ENCODE measurements at places on chromosomes 16 and 17.
A peak's percentile ranks its signal among the peaks of the same experiment; 100 is the strongest.

DNA sequence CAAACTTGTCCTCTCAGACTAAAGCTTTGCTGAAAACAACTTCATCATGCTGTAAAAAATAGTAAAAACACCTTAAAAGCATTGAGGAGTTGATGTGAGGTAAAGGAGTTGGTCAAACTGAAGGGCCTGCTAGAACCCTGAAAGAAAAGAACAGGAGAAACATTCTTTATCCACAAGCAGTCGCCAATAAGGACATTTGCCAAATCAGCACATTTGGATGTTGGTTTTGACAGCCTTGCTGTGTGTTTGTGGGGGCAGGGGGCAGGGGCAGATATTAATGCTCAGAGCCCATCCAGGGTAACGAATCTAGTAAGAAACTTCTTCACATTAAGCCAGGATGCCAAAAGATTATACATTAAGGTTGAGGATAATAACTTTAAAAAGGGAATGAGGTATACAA, 399.9 kb upstream of the ZFHX3 start:
- no peak for DNase-seq

GRCh38 chr17:28509789-28510188, 3.6 kb downstream of the FOXN1 start:
- no peak for DNase-seq

- peak; percentile 69 for DNase-seq
Observed at GRCh38 chr16:14344292-14344691, 273.2 kb downstream of the MRTFB start.

DNA sequence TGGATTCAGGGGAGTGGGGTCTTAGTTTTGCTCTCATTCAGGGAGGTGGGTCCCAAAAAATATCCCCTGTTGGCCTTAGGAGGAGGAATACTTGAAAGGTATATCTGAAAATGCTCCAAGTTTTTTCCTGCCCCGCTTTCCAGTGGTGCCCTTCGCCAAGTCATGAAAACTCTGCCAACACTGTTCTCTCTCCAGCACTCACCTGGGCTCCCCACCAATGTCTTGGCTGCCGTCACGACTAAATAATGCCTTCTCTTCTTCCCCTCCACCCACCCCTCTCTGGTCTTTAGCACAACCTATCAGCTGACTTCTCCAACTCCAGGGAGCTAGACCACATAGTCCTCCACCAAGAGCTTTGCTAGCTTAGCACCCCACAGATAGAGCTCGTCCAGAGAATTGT, 30.6 kb downstream of the ZFHX3 start:
- no peak for DNase-seq

DNA sequence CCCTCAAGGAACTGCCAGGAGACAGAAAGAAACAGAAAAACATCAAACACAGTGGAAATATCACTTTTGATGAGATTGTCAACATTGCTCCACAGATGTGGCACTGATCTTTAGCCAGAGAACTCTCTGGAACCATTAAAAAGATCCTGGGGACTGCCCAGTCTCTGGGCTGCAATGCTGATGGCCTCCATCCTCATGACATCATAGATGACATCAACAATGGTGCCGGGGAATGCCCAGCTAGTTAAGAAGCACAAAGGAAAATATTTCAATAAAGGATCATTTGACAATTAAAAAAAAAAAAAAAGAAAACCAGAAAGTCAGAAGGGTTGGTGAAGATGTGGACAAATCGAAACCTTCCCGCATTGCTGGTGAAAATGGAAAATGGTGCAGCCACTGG, 14.9 kb upstream of the CHMP6 start:
- no peak for DNase-seq

DNA sequence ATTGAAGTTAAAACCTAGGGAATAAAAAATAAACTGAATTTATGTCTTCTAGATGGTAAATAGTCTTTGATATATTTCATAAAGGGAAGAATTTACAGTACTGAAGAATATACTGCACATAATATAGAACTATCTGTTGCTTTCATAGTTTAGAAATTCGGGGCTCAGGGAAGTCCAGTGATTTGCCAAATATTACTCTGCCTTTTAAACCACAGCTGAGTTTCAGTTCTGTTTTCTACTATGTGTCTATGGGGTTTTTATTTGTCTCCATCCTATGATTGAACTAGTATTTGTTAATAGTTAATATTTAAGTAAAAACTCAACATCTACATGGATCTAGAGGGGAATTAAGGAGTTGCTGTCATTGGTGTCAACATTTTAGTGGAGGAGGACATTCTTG, 715.0 kb upstream of the CDH8 start:
- DNase-seq = no peak

GRCh38 chr17:68598074-68598473, 3.1 kb downstream of the FAM20A start:
- DNase-seq = no peak

- DNase-seq = no peak
Observed at GRCh38 chr16:1164975-1165374, 12.1 kb downstream of the CACNA1H start.

DNA sequence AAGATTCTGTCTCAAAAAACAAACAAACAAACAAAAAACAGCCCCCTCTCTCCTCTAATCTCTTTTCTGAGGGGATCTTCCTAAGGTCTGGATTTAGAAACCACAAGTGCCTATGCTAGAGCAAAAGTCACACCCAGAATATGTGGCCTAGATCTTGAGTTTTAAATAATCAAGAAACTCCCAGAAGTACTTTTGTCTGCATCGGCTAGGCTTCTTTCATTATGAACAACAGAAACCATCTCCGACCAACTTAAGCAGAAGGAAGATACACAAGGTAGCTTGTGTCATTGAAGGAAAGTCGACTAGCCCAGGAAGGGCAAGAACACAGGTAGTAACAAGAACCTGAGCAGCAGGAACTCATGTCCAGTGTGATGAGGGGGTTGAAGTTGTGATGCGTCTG, 73.9 kb upstream of the KIFC3 start:
- no peak for DNase-seq

DNA sequence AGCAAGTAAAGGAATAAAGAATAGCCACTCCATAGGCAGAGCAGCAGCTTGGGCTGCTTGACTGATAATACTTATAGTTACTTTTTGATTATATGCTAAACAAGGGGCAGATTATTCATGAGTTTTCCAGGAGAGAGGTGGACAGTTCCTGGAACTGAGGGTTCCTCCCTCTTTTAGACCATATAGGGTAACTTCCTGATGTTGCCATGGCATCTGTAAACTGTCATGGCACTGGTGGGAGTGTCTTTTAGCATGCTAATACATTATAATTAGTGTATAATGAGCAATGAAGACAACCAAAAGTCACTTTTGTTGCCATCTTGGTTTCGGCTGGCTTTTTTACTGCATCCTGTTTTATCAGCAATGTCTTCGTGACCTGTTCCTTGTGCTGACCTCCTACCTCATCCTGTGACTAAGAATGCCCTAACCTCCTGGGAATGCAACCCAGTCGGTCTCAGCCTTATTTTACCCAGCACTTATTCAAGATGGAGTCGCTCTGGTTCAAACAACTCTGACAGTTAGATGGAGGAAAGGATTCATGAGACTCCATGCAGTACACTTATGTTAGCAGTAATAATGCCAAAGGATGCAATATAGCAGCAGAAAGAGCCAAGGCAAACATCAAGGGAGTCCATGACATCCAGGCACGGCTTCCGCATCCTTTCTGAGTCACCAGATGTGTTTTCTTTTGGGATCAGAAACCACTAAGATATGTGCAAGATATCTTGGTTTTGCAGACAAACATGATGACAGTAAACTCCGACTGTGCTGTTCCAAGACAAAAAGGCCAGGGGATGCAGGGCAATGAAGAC, 55.8 kb upstream of the B4GALNT2 start:
- no peak for DNase-seq

GRCh38 chr17:17401271-17401781, 75.5 kb upstream of the MED9 start:
- peak; percentile 50 for DNase-seq

GRCh38 chr17:74712756-74713155, at the start of gene CD300LF:
Gene CD300LF, minus strand, starts transcription at chr17:74712923. Its CDS starts 57 bp downstream, at chr17:74712866.
- DNase-seq = no peak

DNA sequence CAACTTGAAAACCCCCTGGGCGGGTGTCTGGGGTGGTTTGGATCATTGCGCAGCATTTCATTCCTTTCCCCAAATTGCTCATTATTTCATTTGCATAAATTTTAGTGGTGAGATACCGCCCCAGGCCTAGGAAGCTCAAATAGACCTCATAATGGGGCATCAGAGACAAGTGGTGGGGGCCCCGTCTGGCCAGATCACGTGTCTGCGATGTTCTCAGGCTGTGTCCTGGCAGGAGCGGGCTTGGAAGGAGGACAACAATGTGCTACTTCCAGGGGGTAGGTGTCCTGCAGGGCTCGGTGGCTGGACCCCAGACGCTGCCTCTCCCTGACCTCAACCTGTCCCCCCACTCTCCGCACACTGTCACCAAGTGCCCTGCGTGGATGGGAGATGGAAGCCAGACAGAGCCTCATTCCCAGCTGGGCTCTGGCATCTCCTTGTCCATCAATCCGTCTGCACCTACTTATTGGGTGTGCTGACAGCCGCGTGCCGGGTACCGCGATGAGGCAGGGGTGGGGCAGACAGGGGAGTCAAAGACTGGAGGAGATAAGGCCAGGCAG, 116.9 kb downstream of the NTN1 start:
- no peak for DNase-seq

- peak; percentile 90 for DNase-seq
Observed at GRCh38 chr17:59105852-59106462, 723 bp downstream of the TRIM37 start.

DNA sequence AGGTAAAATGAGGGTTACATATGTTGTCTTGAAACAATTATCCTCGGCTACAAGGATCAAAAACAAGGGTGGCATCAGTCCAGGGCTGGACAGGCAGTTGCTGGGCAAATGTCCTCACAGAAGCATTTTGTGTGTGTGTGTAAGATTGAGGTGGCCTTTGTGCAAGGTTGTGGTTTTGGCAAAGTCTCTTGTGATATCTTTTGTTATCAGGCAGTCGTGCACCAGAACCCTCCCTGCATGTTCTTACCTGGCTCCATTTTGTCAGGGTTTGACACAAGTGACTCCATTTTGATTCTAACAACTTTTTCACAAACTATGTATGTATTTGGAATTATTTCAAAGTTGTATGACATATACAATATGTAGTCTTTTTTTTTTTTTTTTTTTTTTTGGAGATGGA, 20.0 kb downstream of the CHAD start:
- DNase-seq = no peak

GRCh38 chr16:18983565-18984434, at the start of gene TMC7:
Gene TMC7, plus strand, starts transcription at chr16:18983934. Its CDS starts 130 bp downstream, at chr16:18984064.
- peak; percentile 95 for DNase-seq

GRCh38 chr16:65227150-65227835, 105.4 kb upstream of the CDH11 start:
- no peak for DNase-seq

DNA sequence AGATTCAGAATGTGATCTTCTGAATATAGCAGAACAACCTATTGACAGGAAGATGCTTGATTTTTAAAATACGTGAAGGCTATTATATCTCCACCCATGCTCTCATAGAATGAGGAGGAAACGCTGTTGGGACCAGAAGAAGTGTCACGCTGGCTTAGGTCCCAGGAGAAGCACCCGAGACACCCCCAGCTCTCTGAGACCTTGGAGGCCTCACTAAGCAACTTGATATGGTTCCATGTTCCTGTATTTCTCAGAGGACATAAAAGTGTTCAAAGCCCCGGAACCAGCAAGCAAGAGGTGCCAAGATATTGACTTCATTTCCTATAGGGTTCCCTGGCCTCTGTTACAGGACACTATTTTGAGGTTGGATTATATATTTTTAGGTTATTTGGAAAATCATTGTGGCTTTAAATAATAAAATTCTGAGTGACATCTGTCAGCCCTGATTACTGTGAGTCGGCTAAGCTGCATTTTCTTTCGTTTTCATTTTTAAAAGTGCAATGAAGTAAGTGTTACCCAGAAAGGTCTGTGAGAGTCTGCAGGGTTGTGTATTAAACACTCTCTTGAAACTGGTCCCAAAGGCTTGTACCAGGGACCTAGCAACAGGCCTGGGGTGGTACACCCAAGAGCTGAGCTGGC, 400.0 kb downstream of the SOX9 start:
- no peak for DNase-seq

Measured in NCI-H69 (cell line).